ENCODE measurements at places on chromosomes 12 and 14. TPM values are rescaled to one million over a fixed set of nuclear protein-coding genes. Genes with fewer than 3 reads are reported as not detected.

IPO4 gene
- total RNA-seq: 39.0 TPM

DNA sequence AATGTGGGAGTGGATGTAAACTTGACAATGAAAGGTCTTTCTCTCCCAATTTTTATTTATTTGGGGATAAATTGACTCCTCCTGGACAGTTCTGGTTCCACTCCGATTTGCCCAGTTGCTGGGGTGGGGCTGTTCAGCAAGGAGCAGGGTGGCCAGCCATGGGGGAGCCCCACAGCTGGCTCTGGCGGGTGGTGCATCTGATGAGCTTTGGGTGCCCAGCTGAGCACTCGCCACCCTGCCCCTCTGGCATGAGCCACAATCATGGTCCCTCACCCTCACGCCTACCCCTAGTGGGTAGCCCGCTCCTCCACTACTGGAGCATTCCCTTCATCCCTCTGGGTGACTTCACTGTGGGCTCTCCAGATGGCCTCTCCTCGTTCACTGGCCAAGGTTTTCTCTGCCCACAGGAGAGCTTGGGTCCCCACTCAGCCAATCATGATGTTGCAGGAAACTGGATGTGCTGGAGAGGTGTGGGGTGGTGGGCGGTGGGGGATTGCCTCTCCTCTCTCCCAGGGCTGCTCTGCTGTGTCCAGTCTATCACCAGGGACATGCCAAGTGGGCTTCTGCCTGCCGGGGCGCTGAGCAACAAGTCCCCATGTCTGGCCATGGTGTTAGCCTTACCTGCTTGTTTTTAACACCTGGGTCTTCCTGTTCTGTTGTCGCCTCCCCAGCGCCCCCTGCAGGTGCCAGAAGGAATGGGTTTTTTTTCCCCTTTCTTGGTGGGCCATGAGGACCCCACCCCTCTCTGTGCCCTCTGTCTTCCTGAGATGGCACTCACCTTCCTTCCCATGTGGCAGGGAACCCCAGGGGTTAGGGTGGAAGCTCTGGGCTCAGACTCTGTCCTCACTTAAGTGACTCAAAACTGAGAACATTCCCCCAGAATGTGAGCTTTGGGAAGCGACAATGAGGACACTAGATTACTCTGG lies 3.4 kb downstream of the CYP46A1 start:
- no peaks in the 10 kb centered on the region for H3K4me1 ChIP-seq
- no peaks in the 10 kb centered on the region for H3K36me3 ChIP-seq
- H3K4me3 ChIP-seq: no peak overlapping the region
- peaks cover 40% of the 10 kb centered on the region for H3K27me3 ChIP-seq

DNA sequence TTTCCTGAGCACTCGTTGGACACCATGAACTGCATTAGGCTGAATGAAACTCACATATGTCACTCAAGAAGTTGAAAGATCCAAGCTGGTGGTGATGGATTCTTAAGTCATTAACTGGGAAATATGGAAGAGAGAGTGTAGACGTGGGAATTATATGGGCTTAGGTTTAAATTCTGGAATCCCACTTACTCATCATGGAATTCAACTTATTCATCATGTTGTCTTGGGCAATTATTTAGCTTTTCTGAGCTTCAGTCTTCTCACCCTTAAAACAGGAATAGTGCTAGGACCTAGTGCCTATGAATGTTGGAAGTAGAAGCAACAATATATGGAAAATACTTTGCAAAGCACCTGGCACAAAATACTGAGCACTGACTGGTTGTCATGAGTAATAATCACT lies 292.4 kb upstream of the TBX3 start:
- no peak for DNase-seq
- H3K4me3 ChIP-seq: no peak overlapping the region
- peaks cover 7% of the 10 kb centered on the region for H3K4me1 ChIP-seq
- 0 out of 2 replicates have a peak, but pooled peaks cover 5% of the 10 kb centered on the region for H3K27me3 ChIP-seq

- no peaks in the 10 kb centered on the region for H3K4me1 ChIP-seq
- H3K36me3 ChIP-seq: no peaks in the 10 kb centered on the region
- no peaks in the 10 kb centered on the region for H3K27me3 ChIP-seq
- H3K4me3 ChIP-seq: no peak overlapping the region
Observed at GRCh38 chr12:81944886-81945285, 185.7 kb upstream of the PPFIA2 start.

DNA sequence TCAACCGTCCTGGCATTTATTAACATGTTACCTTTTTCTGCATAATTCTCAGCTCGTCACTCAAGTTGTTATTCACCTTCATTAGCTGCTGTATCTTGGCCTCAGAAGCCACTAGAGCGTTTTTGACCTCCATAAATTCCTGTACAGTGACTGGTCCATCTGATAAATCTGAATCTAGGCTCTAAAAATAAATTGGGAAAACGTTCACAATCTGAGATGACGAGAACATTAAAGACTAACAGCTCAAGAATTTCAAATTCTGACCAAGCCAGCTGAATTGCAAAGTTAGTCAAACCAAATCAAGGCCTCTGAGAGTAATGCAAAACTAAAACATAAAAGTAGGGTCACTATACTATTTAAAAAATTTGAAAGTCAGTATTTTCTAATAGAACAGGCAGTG lies 45.0 kb downstream of the GIT2 start:
- H3K27ac ChIP-seq: peak overlapping the region; percentile 91
- 0 out of 2 replicates have a peak overlapping the region, but pooled peaks have one; percentile 9 for H3K4me3 ChIP-seq
- no peaks in the 10 kb centered on the region for H3K27me3 ChIP-seq
- peak; percentile 18 for DNase-seq
- peaks cover 31% of the 10 kb centered on the region for H3K36me3 ChIP-seq
- peaks cover 32% of the 10 kb centered on the region for H3K4me1 ChIP-seq

DNA sequence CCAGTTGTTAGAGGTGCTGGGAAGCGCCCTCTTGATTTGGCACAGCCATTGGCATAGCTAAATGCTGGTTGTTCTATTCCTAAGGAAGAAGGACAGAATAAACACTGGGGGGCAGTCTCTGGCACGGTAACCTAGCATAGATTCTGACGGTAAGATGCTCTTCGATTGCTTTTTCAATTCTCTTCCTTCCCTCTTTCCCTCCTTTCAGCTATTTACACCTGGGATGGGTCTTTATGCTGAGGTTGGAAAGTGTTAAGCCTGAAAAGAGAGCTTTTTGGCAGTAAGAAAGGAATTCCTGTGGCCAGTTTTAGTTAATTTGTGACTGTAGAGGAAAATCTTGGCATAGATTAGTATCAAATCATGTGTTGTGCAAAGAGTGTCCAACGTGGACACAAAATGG lies 162.8 kb downstream of the SNAPC1 start:
- H3K27ac ChIP-seq: no peak overlapping the region
- no peak for DNase-seq
- H3K4me1 ChIP-seq: peaks cover 47% of the 10 kb centered on the region
